Dermis microvascular lymphatic vessel endothelial cell (primary cell): ENCODE measurements at places on chromosomes 13 and 19. TPM values are rescaled to one million over a fixed set of nuclear protein-coding genes. Genes with fewer than 3 reads are reported as not detected.

The ZNF324B gene
- 6.0 and 7.6 TPM in 2 replicates for total RNA-seq

The POSTN gene
- 3.3 and 3.9 TPM in 2 replicates for total RNA-seq

The C2CD4C gene
- 3.7 and 7.2 TPM in 2 replicates for total RNA-seq

The KBTBD6 gene
- total RNA-seq, result 7.7 and 8.5 TPM in 2 replicates

The ATP8A2 gene
- total RNA-seq, result 0.13 TPM in 2 replicates

The ZIK1 gene
- 3.9 and 7.7 TPM in 2 replicates for total RNA-seq

The LONP1 gene
- total RNA-seq, result 49.9 and 56.9 TPM in 2 replicates

The MAST1 gene
- 0.26 and 1.1 TPM in 2 replicates for total RNA-seq

The PSG11 gene
- 0.13 TPM in 2 replicates for total RNA-seq

The EBI3 gene
- total RNA-seq, result 0.26 and 1.5 TPM in 2 replicates

The DAZAP1 gene
- total RNA-seq, result 69.4 and 70.3 TPM in 2 replicates

The BCL2L12 gene
- total RNA-seq, result 4.0 and 4.6 TPM in 2 replicates

The ACP7 gene
- total RNA-seq, result not detected in 2 replicates

The TMEM145 gene
- 0.25 and 0.26 TPM in 2 replicates for total RNA-seq

The STAP2 gene
- 28.5 and 38.2 TPM in 2 replicates for total RNA-seq

The ADPRHL1 gene
- 0.25 and 0.77 TPM in 2 replicates for total RNA-seq

The S1PR2 gene
- 0.39 and 0.76 TPM in 2 replicates for total RNA-seq

The KLF2 gene
- total RNA-seq, result 2.4 and 2.8 TPM in 2 replicates

The SLAIN1 gene
- 5.1 and 8.0 TPM in 2 replicates for total RNA-seq

The IGFLR1 gene
- 1.1 and 1.8 TPM in 2 replicates for total RNA-seq

The TSHZ3 gene
- 0.77 and 1.6 TPM in 2 replicates for total RNA-seq

The ERICH6B gene
- total RNA-seq, result not detected in 2 replicates

The CHAMP1 gene
- total RNA-seq, result 6.4 and 9.6 TPM in 2 replicates

The CYP4F2 gene
- not detected in 2 replicates for total RNA-seq

The TMEM91 gene
- total RNA-seq, result 2.5 and 3.9 TPM in 2 replicates

The FPR1 gene
- total RNA-seq, result not detected in 2 replicates

The CEACAM4 gene
- not detected in 2 replicates for total RNA-seq

The PROSER1 gene
- total RNA-seq, result 7.7 and 9.4 TPM in 2 replicates

The ZNF304 gene
- total RNA-seq, result 8.1 and 10.7 TPM in 2 replicates

The LGALS14 gene
- total RNA-seq, result not detected in 2 replicates

The PEAK3 gene
- 0.13 and 0.51 TPM in 2 replicates for total RNA-seq

The VSIG10L gene
- total RNA-seq, result 0.13 TPM in 2 replicates

The AXL gene
- total RNA-seq, result 5.8 and 24.9 TPM in 2 replicates

The SOX21 gene
- total RNA-seq, result 0.39 and 3.2 TPM in 2 replicates

The ZNF575 gene
- under 0.01 and 0.13 TPM in 2 replicates for total RNA-seq

The LGI4 gene
- total RNA-seq, result not detected in 2 replicates

The ZNF85 gene
- 10.0 TPM in 2 replicates for total RNA-seq

The CYP2F1 gene
- not detected in 2 replicates for total RNA-seq

The CBARP gene
- 0.64 and 1.9 TPM in 2 replicates for total RNA-seq
